Urinary bladder (tissue), 4 donors: ENCODE measurements at places on chromosomes 7 and 10. TPM values are rescaled to one million over a fixed set of nuclear protein-coding genes. Genes with fewer than 3 reads are reported as not detected.
A peak's percentile ranks its signal among the peaks of the same experiment; 100 is the strongest.

Gene GRM3
- total RNA-seq = 0.21 TPM

Gene TRPV6
- 0.74 TPM for total RNA-seq

Gene FOXP2
- 85.2 TPM for total RNA-seq

Gene SMKR1
- total RNA-seq = not detected

DNA sequence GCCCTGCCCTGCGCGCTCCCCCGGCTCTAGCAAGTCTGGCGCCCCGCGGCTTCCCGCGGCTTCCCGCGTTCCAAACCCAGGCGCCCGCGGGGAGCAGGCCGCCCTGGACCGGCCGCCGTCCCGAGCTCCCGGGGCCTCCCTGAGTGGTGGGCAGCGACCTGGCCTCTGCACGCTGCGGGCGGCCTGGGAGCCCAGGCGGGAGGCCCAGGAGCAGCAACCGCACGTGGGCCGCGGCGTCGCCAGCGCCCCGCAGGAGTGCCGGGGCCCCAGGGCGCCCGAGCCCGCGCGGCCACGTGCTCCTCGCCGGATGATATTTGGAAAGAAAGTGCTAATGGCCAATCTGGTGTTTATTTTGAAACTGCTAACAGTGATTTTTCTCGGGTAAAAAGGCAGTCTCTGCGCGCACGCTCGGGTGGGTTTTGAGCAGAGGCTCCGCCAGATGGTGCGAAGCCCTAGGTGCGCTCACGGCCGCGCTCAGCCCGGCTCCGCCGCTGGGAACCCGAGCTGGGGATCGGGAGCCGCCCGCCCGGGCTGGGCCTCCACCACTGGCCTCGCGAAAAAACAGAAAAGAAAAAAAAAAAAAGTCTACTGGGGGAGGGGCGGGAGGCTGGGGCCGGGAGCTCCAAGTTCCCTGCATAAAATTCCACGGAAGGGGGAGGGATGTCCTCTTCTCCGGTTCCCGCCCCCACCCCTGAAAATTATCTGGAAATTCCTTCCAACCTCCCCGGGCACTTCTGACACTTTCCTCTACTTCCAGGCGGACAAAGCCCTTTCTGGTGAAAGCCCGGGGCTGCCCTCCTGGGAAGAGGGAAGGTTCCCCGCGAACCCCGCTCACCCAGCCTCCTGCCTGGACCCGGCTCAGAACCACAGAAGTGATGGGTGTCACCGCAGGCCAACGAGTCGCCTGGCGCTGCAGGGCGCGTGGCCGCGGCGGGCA is 4.3 kb downstream of the EBF3 start:
- no peak for DNase-seq

Gene FAM25C
- total RNA-seq = not detected

DNA sequence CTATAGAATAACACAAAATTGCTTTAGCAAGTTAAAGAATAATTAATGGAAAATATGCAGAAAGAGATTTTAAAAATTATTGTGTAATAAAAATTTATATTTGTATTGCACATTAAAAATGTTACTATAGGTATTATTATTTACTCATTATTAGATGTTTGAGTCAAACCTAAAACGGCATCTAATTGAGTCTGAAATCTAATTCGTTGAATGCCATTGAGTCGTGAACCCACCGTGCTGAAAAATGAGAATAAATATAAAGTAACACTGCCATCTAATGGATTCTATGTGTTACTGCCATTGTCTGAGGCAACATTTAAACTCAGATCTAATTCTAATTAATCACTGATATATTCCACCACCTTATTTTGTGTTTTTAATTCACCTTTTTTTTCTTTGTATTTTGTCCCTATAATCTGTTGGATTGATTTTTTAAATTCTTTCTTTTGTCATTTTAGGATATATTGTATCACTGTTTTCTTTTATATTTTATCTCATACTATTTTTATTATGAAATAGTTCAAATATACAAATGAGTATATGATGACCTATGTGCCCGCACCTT is 62.2 kb downstream of the SAMD9 start:
- no peak for DNase-seq

DNA sequence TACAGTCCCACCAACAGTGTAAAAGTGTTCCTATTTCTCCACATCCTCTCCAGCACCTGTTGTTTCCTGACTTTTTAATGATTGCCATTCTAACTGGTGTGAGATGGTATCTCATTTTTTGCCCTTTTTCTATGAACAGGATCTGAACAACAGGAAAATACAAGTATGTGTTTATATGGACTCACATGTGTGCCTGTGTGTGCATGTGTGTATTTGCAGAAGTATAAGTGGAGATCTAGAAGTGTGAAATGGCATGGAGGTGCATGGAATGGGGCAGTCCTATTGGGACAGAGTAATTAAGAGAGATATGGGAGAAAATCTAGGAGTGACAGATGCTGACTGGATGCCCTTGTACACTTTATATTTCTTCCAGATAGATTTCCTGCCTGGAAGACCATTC is 111.6 kb upstream of the PCGF5 start:
- no peak for DNase-seq

DNA sequence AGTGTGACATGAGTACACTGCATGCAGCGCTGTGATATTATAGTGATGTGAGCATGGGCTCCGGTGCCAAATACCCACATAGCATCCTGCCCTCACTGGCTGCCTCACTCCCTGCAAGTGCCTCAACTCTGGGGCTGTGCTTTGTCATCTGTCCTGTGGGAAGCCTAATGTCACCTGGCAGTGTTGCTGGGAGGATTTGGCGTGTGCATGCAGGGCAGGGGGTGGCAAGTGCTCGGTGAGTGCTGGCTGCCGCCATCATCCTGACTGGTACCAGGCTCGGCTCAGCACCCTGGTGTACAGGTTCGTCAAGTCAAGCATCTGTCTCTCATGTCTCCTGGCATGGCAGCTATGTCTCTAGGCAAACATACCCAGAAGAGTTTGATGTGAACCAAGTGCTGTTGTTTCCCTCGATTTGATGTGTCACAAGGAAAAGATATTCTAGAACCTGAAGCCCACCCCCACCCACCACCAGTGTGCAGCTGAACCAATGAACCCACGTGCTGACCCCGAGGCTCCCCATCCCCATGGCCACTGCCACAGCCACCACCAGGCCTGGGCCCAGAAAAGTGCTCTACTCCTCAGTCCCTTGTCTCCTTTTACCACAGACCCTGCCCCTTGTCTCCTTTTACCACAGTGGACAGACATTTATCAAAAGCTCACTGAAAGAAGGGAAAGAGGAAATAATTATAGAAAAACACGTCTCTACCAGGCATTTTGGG is 135.8 kb downstream of the MAPK8 start:
- DNase-seq = no peak

Gene LRRC18
- 0.32 TPM for total RNA-seq

Gene ITIH5
- total RNA-seq = 97.6 TPM

- DNase-seq = no peak
Measured at GRCh38 chr7:86931439-86931838, 128.0 kb downstream of the ELAPOR2 start.

GRCh38 chr10:97673736-97674525 is 13.1 kb downstream of the AVPI1 start:
- DNase-seq = no peak

- no peak for DNase-seq
Measured at GRCh38 chr10:122674781-122675180, 24.9 kb downstream of the C10orf120 start.

DNA sequence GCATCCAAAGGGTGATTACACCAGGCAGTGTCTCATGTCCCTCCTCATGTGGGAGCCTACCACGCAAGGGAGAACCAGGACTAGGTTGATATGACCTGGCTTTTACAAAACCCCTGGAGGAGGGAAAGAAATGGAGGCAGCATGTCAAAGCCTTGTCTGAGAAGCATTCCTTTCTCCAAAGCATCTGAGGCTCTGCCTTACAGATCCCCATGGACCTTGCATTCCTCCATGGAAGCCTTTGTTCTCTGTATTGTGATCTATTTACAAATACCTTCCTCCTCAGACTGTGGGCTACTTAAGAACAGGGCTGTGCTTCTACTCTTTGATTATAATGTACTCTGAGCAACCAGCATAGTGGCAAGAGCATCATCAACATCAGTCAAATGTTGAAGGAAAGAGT is 197.0 kb downstream of the PLXNA4 start:
- no peak for DNase-seq

- DNase-seq = no peak
Measured at GRCh38 chr10:28783087-28783486, 105.8 kb downstream of the BAMBI start.

Gene ZNF488
- 0.63 TPM for total RNA-seq

- no peak for DNase-seq
Measured at GRCh38 chr7:73449422-73449821, 15.8 kb downstream of the FZD9 start.

Gene NXPH1
- total RNA-seq = 2.0 TPM

- DNase-seq = no peak
Measured at GRCh38 chr10:46543466-46544377, 12.7 kb downstream of the GPRIN2 start.

DNA sequence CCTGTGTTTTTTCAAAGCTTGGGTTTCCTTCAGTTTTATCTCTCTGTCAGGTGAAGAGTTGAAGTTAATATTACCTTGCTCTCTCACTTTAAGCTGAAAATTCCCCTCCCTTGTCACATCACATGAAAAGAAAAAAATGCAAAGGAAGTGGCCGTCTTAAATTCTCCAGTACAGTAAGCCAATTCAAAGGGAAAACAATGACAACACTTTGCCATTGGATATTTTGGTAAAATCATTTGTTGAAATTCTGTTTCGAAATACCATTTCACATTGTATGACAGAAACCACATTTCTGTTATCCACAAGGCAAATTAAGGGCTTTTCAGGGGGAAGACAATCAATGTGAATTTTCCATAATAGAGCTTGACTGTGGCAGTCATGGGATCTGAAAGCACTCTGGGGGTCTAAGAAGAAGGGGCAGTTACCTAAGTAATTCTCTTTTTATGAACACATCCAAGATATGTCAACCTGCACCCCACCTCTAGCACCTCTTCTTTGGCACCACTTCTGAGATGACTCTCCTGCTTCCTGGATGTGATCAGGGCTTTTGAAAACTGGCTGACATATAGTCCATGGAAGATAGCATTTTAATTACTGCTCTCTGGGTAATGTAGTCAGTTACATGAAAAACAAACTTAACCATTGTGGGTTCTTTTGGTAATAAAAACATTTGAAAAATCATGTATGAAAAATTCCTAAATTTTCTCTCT is 63.8 kb downstream of the ENTPD1 start:
- no peak for DNase-seq

DNA sequence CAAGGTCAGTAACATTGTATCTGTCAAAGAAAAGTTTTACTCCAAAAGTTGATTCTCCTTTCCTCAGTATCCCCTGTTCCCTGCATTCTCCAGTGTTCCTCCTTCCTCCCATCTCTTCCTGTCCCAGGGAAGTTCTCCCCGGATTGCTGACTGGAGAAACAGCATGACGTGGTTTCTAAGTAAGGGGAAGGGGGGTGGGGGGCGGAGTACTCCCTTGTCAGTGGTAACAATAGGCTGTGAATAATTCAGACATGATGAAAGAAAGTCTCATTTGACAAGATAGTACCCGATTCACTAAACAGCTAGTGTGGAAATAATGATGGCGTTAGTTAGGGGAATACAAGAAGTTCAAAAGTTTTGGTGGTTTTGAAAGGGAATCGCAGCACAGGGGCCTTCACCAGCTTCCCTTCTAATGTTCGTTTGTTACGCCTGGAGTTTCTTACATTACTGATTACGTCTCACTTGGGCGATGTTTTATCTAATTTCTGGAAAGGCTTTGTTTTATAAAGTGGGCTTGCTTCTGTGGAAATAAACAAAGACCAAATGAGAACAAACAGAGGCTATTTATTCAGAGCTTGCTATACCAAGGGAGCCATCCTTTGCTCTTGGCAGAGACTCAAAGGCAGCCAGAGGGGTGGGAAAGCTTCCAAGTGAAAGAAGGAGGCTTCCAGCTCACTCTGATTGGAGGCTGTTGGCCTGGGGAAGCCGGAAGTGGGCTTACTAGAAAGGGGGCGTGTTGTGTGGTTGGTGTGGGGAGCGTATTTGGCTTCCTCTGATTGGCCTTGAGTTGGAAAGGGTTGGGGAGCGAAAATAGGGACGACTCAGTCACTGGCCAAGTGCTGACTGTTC is 453.7 kb downstream of the SDK1 start:
- DNase-seq = no peak

- DNase-seq = peak; percentile 47
Measured at GRCh38 chr10:75208181-75208580, 2.4 kb upstream of the VDAC2 start.

DNA sequence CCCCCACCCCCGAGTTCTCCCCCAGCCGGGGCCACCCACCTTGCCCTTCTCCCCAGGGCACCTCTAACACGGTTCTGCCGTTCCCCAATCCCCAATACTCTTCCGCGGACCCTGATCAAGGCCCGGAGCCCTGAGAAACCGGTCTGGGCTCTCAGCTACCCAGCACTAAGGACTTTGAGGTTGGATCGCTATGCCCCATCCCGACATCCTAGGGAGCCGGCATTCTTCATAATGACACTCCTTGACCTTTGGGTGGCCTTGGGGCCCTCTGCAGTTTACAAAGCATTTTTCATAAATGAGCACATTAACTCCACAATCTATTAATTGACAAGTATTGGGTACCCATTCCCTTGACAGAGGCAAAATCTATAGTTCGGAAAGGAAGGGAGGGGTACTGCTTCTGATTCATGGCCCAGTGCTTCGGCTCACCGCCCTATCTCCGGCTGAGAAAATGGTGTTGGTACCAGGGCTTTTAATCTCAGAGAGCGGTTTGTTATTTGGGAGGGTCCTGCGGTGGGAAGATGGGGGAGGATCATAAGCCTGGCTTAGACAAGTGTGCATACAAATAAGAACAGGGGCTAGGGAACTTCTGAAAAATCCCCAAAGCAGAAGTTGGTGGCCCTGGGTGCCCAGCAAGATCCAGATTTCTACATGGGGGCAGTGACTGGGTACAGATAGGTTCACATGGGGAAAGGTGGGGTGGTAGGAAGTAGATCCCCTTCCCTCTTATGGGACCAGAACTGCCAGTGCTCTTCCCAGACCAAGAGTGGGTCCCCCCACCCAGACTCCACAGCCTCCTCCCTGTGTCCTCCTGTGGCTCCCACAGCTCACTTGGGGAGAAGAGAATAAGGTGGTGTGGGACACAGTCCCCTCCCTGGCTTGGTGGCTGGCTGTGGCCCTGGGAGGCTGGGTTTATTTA is 3.2 kb downstream of the IMPDH1 start:
- DNase-seq = no peak
